Stimulated activated CD4-positive, alpha-beta T cell treated with anti-CD3 and anti-CD28 coated beads, TNF-alpha, amount 100 ng/mL, for 24 hours (primary cell): ENCODE measurements at places on chromosomes 3 and 15.

GRCh38 chr3:171383206-171384018 lies 76.8 kb downstream of the TNIK start:
- DNase-seq, result no peak

DNA sequence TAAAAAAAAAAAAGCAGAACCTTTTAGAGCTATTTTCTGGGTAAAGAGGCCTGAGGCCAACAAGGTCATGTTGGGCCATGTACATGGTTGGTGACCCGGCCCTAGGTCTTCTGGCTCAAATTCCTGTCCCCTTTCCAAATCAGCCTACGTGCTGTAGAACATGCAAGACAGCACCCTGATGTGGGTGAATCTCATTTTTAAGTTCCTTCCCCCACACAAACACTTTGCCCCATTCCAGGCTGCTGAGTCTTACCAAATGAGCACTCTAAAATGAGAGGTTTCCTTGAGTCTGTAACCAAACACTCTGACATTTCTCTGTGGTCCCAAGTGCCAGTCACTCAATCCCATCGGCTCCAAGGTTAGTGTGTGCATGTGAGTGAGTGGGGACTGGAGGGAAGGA lies 9.4 kb downstream of the BCL6 start:
- DNase-seq, result no peak

- DNase-seq, result no peak
Observed at GRCh38 chr3:54069961-54070360, 52.4 kb upstream of the CACNA2D3 start.

- DNase-seq, result no peak
Observed at GRCh38 chr15:76812381-76812780, 92.8 kb downstream of the SCAPER start.

DNA sequence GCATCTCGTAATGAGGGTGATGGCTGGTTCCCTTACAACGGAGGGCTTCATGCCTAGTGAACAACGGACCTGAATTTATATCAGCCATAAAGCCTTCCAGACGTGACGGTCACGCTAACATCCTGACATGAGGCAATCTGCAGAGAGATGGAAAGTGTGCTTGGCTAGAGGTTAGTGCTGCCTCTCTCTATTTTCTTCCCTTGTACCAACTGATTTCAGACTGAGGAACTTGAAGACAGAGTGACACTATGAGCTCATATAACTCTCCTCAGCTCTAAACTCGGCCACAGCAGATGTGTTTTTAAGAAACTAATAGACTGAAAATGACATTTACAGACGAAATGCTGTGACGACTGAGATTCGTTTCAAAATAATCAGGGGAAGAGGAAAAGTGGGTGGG lies 122.4 kb downstream of the XXYLT1 start:
- DNase-seq, result no peak
